ENCODE measurements at places on chromosomes 1 and 21. TPM values are rescaled to one million over a fixed set of nuclear protein-coding genes. Genes with fewer than 3 reads are reported as not detected.

GRCh38 chr1:94285031-94285654, 47.8 kb upstream of the ARHGAP29 start:
- DNase-seq, result no peak

Gene LYPD8
- not detected for total RNA-seq

Gene PADI1
- not detected for total RNA-seq

- no peak for DNase-seq
Measured at GRCh38 chr1:157098519-157098918, 1.1 kb downstream of the ETV3L start.

- no peak for DNase-seq
Measured at GRCh38 chr21:42202321-42202720, 16.6 kb upstream of the ABCG1 start.

- no peak for DNase-seq
Measured at GRCh38 chr1:93608187-93609109, 73.2 kb downstream of the BCAR3 start.

Data from hepatocyte (in vitro differentiated cells).